LHCN-M2 (cell line): ENCODE measurements at places on chromosomes 5 and 9. TPM values are rescaled to one million over a fixed set of nuclear protein-coding genes. Genes with fewer than 3 reads are reported as not detected.
A peak's percentile ranks its signal among the peaks of the same experiment; 100 is the strongest.

GRCh38 chr9:137785704-137786161, 91.8 kb upstream of the CACNA1B start:
- DNase-seq = no peak

BTNL8 gene
- total RNA-seq = not detected in 2 replicates

NUTM2F gene
- not detected in 2 replicates for total RNA-seq

DNA sequence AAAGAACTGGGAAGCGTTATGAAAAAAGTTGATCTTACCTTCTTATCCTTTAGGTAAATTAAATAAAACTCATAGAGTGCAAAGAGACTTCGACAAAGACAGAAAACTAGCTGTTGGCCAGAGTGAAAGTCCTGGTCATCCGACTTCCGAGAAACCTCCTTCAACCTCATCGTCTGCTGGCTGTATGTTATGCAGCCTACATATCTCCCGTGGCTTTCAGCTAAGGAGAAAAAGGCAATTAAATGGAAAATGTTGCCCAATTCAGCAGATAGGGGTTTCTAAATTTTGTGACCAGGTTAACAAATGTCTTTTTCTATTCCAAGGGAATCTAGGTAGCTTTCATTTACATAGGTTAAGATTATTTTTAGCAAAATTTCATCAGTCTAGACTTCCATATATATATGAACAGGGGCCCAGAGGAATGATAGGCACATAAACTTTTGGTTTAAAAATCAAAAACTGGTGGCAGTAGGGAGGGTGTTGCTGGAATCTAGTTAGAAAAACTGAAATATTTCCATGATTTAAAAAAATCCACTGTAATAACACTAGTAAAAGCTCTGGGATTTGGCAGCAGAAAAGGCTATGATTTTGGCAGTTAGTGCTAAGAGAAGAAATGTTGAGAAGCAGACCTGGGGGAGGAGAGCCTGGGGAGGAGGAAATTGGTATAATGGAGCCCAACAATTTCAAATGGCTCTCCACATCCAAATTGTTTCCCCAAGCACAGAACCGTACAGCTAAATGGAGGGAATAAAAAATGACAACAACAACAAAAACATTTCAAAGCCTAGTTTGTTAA, 32.1 kb downstream of the RAI14 start:
- no peak for DNase-seq

DNAH5 gene
- 0.75 and 1.3 TPM in 2 replicates for total RNA-seq

DNA sequence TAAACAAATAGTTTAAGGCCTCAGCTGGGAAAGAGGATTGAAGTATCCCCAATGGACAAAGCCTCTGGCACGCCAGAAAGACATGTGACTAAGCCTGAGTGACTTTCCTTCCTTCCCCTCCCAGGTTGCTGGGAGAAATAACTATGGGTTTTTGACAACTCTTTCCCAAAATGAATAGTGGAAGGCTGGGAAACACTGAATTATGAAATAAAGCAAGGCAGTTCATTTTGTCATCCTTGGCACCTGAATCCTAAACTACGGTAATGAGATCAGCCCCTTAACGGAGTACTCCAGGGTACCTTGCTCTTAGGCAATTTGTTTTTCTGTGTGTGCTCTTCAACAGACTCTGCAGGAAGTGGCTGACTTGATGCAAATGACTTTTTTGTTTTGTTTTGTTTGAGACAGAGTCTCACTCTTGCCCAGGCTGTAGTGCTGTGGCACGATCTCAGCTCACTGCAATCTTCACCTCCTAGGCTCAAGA, 75.2 kb downstream of the LMNB1 start:
- peak; percentile 43 for DNase-seq
